Kasumi-1 (cell line): ENCODE measurements at places on chromosomes 6 and 20.

- DNase-seq: peak; percentile 64
Measured at GRCh38 chr6:132300323-132300949, 100.8 kb downstream of the MOXD1 start.

DNA sequence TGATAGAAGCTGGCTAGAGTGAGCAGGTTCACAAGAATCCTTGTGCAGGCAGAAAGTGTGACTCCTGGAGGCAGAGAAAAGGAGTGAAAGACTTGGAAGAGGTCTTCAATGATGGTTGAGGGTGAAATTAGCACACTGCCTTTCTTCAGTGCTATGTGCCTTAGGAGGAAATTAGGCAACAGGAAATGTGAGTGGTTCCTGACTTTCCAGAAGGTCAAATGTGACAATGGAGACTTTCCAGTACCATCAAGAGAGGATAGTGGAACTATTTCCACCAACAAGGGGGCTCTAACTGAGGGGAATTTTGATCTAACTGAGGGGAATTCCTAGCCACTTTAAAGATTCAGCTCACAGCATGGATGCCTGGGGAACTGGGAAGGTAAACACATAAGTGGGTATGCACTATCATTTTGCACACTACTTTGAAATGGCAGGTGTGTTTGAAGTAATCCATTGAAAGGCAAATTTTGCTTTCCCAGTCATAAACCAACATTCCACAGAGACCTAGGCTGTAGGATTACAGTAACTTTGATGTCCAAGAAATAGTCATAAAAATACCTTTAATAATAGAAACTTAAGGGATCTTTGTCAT, 90.0 kb downstream of the PERP start:
- no peak for DNase-seq

DNA sequence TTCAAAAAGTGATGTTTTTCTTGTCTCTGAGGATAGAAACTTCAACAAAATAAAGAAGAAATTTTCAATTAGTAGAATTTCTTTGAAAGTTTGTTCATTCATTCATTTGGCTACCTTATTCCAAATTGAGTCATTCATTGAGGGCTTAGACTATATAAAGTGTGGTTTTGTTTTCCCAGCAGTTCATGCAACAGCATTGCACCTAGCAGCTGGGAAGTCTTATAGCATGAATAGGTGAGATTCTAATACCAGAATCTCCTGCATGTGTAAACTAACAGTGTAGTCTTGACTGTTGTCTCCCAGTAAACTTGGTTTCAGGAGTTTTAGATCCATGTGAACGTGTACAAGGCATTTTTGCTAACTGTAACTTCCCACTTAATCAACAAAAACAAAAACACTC, 7.1 kb downstream of the ESR1 start:
- DNase-seq: no peak

DNA sequence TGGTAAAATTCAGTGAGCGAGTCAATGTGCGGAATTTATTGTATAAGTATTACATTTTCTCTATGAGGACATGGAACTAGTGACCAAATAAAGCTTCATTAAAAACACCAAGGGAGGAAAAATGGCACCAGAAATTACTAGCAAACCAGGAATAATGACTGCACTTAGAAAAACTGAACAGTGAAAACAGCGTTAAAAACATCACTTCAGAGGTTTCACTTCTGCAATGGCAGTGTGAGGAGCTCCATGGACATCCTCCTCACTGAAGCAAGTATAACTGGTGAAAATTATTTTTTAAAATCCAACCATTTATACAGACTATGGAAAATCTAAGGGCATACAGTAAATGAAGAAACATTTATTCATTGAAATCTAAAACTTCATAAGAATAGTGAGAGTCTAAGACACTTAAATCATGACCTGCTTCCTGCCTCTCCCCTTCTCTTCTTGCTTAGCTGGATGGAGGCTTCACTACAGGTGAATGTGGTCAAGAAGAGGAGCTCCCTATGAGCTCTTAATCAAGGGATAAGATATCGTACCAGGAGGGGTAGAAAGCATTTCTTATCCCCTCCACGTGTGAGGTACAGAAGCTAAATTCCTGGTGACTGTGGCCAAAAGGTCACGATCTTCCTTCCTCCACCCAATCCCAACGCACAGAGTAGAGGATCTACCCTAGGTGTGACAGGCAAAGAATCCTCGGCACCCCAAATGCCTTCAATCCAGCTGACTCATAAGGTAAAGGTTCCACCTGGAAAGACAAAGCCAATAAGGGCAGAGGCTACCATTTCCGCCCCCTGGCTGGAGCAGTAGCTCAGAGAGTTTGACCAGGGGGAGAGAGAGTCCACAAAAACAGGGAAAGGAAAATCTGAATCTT, 12.3 kb upstream of the ASF1A start:
- no peak for DNase-seq

GRCh38 chr6:10163203-10163962, 251.5 kb downstream of the TFAP2A start:
- no peak for DNase-seq

GRCh38 chr6:106918115-106918514, 56.4 kb downstream of the CD24 start:
- DNase-seq: no peak

DNA sequence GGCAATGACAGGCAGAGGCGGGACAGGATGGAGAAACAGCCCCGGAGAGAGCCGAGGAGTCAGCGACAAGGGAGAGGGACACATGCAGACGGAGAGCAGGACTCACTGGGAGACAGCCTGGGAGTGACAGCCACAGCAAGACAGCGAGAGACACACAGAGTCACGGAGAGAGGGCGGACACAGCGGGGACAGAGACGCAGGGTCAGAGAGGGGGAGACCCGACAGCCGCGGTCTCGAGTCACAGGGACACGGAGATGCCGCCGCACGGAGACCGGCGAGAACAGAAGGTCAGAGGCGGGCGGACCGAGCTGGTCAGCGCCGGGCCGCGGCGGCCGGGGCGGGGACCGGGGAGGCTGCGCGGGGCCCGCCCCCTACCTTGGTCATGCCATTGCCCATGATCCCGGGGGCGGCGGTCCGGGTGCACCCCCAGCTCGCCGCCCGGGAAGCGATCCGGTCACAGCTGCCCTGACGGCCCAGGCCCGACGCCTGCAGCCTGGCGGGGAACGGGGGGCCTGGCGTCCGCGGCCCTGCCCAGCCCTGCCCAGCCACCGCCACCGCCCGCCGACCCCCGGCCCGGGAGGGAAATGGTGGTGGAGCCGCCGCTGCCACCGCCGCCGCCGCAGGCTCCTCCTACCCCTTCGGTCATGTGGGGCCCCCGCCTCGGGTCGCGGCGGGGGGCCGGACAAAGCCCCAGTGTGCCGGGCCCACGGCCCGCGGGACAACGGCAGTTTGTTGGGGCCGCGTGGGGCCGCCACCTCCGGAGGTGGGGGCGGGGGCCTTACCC, at the start of the genes DUSP15 and TTLL9:
DUSP15 (minus strand) TSS at position 586 of the 784 bp plus-strand sequence; CDS start at position 396, 190 bp downstream.
TTLL9 (plus strand) TSS at position 693 of the 784 bp plus-strand sequence. CDS start 493 bp downstream, outside the sequence.
- no peak for DNase-seq

- no peak for DNase-seq
Measured at GRCh38 chr6:7920425-7920824, 9.8 kb upstream of the TXNDC5 start.
